ENCODE measurements at places on chromosomes 7 and 10.

- no peak for DNase-seq
Measured at GRCh38 chr10:67965456-67965855, 81.0 kb downstream of the SIRT1 start.

DNA sequence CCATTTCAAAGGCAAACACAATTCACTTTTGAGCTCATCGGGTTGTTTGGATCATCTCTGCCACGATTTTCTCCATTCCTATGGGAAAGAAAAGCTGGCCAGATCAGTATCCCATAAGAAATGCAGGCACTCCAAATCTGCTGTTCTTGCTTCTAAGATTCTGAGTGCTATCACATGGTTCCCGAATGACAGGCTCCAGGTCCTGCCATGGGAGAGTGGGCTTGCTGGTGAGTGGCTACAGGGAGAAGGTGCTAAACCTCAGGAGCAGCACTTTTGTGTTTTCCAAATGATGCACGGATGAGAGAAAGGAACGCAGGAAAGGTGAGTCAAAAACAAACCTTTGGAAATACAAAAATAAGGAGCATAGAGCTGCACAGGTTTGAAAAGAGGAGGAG lies 32.1 kb downstream of the MTURN start:
- DNase-seq: no peak

- DNase-seq: no peak
Measured at GRCh38 chr7:78099715-78100394, 301.3 kb downstream of the PHTF2 start.

DNA sequence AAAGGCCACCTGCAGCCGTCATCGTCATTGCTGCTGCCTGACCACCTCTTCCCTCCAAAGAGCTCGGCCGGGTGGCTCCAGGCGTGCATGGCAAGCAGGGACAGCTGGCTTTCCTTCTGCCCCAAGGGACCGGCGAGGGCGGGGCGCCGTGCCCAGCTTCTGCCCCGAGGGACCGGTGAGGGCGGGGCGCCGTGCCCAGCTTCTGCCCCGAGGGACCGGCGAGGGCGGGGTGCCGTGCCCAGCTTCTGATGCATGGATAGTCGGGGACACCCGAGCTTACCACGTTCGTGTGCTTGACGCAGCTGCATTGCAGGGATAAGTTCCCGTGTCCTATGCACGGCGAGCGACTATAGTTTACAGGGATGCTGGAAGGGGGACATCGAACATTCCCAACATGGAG lies 27.0 kb downstream of the CFAP46 start:
- DNase-seq: no peak

GRCh38 chr7:158345731-158346130 lies 241.9 kb downstream of the PTPRN2 start:
- no peak for DNase-seq

DNA sequence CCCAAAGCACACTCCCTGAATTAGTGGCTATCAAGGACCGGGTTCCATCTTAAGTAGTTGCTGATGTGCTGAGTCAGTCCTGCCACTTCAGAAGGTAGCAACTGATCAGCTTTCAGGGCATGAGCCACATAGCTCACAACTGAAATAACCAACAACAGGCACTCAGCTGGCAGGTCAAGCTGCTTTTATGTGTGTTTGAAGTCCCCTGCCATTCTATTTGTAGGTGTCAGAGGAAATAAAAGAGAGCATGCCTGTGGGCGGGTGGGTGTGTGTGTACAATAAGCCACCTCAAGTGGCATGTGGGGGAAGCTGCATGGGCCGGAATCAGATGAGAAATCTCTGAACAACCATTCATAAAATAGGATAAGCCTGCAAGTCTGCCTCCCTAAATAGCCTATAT lies 114.3 kb upstream of the YAE1 start:
- no peak for DNase-seq

DNA sequence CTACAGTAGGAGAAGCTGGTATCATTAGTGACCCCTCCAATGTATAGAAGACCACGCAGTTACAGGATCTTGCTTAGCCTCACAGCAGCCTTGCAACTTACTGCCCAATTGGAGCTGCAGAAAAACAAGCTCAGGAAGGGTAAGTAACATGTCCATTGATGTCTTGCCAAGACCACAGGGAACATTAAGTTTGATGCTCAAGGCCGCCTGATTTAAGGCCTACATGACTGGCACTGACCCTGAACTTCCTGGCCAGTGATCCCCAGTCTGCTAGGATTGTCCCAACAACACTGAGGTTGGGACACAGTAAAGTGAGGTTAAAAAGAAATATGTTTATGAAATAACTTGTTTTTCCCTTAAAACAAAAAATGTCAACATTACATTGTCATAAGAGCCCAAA lies 6.8 kb upstream of the GDF2 start:
- no peak for DNase-seq

GRCh38 chr7:142614116-142614515 lies 135.2 kb upstream of the PRSS1 start:
- no peak for DNase-seq

- DNase-seq: no peak
Measured at GRCh38 chr7:13639396-13639795, 350.1 kb downstream of the ETV1 start.

- no peak for DNase-seq
Measured at GRCh38 chr7:37670436-37670835, 13.1 kb upstream of the GPR141 start.

DNA sequence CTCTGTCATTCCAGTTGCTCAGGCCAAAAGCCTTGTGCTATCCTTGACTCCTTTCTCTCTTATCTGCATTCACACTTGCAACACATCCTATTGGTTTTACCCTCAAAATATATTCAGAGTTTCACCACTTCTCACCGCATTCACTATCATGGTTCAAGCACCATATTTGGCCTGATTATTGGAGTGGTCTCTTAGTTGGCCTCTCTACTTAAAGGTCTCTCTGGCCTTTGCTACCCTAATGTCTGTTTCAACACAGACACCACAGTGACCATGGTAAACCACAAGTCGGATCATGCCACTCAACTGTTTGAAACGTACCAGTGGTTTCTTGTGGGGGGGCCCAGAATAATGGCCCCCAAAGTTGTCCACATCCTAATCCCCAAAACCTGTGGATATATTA lies 15.2 kb upstream of the PDZD8 start:
- no peak for DNase-seq

DNA sequence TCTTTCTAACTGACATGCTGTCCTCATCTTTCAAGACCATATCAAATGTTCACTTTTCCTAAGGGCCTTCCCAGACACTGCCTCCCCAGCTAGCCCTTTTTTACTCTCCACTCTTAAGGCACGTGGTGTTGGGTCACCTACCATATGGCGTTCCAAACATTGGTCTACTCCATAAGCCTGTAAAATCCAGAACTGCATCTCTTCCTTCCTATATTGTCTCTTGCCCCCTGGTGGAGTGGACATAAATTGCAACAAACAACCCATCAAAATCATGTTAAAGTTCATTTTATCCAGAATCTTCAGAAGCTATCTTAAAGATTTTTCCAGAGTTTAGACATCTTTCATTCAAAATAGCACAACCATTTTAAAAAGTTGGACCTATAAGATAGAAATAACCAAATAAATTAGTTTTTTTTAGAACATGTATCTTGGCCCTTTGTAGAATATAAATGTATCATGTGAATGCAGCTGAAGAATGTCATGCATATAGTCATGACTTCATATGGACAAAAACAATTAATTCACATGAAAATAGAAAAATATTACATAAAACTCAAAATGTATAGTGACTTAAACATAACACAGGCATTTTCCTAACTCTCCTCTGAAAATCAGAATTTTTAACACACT lies 180.6 kb upstream of the CHRM2 start:
- no peak for DNase-seq

- no peak for DNase-seq
Measured at GRCh38 chr7:50921114-50921813, 138.6 kb upstream of the GRB10 start.

- peak; percentile 10 for DNase-seq
Measured at GRCh38 chr7:134669845-134670373, 23.3 kb downstream of the BPGM start.

DNA sequence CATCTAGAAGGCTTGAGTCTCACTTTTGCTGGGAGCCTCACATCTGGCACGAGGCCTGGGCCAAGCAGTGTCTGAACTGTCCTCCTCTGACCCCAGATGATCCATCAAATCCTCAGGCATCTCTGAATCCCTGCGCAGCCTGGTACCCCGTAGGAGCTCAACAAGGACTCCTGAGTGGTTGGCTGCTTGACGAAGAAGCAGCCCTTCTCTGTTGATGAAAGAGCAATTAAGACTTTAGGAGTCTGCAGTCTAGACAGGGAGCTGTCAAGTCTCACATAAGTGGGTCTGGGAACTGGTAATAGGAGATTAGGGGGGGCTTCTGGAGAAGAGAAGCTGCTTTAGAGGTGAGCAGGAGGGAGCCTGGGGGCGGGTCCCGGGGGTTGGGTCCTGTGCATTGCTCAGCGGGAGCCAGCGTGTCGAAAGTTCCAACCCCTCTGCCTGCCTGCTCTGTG lies 326.0 kb downstream of the RPS24 start:
- DNase-seq: no peak

DNA sequence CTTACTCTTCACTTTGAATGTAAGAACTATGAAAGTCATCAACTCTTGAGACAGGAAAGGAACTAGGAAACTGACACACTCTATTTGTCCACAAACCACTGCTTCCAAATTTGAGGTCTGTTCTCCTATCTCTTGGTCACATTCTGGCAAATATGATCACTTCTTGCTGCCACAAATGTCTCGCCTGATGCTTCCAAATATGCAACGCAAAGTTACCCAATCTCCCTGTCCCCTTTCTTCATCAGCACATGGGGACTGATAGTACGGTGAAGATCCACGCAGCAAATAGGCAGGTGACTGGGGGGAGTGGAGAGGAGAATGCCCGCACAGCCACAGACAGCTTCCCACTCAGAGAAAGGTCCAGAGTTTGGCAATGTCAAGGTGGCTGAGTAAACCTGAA lies 92.6 kb upstream of the TCF7L2 start:
- DNase-seq: no peak

- no peak for DNase-seq
Measured at GRCh38 chr10:96626795-96627194, 40.0 kb upstream of the TM9SF3 start.

GRCh38 chr10:22316286-22317075 lies at the start of gene COMMD3:
COMMD3 (plus strand) TSS chr10:22316388; CDS start chr10:22316418, 30 bp downstream.
- DNase-seq: peak; percentile 89

DNA sequence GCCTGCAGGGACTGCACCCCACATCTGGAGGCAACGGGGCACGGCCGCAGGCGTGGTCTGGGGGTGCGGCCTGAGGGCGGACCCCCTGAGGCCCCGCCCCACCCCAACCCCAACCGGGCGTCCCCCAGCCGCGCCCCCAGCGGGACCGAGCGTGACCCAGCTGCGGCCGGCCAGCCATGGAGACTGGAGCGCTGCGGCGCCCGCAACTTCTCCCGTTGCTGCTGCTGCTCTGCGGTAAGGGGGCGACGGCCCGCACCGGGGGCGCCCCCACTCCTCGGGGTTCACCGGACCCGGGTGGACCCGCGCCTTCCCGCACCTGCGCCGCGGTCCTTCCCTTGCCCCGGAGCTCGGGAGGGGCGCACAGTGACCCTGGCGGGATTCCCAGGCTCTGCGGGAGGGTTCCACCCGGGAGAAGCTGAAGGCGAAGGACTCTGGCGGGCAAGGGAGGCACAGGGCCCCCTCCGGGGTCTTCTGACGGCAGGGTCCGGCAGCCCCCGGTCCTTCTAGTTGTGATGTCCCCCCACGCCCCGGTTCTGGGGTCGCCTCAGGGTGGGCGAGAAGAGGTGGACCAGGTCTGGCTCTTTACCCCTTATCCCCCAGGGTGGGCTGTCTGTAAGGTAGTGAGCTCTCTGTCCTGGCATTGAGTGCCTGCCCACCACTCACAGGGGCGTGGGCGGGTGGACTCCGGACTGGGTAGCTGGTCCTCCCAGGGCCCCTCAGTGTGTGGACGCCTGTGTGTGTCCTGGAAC lies at the start of gene RAMP3:
RAMP3 (plus strand) TSS at position 139 of the 749 bp plus-strand sequence; CDS start at position 177, 38 bp downstream.
- DNase-seq: no peak

DNA sequence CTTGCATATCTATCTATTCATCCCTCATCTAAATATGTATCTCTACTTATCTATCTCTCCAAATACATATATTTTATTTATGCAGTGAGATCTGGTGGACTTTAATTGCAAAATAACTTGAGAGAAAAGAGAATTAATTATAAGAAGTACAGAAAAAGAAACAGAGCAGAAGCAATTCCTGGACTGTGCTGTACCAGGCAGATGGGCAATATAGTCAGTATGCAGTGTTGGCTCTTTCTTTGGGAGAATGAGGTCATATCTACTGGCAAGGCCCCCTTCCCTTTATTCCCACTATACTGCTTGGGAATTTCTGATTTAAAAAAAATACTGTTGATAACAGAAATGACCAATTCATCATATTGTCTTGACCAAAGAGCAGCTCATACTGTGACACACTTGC lies 49.0 kb upstream of the TOMM7 start:
- DNase-seq: no peak

DNA sequence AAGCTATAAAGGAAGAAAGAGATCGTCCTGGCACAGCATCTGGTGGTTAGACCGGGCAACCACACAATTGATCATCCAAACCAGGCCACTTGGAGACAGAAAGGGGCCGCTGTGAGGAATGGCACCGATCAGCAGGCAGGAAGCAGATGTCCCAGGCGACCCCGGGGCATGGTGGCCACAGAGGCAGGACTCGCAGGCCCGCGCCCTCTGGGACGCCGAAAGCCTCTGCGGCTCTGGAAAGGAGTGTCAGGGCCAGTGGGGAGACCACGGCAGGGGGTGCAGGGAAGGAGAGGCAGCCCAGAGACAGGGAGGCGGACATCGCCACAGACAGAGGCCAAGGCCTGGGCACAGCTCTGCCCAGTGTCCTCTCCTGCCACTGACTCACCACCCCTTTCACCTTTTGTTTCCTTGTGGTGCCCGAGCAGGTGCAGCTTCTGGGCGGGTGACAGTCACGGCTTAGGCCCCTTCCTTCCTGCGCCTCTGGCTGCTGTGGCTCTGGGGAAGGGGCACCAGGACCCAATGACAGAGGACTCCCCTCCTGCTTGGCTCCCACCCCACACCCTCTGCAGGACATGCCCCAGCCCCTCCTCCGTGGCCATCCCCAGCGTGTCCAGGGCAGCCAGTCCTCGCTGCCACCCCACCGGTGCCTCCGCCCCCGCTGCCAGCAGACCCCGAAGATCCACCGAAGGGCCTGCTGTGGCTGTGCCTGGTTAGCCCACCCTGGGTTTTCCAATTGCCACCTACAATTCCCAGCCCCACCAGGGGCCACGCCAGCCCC lies 10.9 kb downstream of the STK32C start:
- DNase-seq: no peak

- DNase-seq: no peak
Measured at GRCh38 chr10:52597189-52597863, 175.3 kb downstream of the MBL2 start.

DNA sequence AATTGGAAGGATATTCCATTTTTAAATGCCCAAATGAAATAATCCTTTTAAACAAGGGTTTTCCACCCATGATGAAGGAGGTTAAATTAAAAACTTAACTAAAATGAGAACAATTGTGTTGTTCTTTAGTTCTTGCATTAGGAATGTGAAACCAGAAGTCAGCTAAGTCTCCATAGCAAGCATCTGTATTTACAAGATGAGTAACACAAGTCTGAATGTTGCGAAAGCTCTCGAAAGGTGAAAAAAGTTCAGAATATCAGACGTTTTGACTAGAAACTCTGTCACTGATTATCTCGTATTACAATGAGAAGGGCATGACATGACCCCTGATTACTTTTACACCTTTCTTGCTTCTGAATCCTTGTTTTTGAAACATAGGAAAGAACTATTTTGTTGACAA lies 149.6 kb downstream of the BICC1 start:
- no peak for DNase-seq
